ENCODE measurements at places on chromosomes 4 and X.
A peak's percentile ranks its signal among the peaks of the same experiment; 100 is the strongest.

DNA sequence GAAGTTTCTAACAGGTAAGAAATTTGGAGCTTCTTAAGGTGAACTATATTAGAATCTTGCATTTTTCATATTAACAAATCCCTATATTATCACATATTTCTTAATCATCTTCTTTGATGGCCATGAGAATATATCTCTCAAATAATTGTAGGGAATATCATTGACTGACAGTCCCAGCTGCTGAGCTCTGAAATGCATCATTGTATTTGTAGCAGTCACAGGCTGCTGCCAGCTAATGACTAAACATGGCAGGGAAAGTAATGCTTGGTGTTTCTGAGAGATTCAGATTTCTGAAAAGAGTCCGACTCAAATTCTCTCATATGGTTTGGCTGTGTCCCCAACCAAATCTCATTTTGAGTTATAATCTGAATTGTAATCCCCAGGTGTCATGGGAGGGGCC, 171.9 kb downstream of the TRAM1L1 start:
- DNase-seq: no peak

- DNase-seq: peak; percentile 63
Measured at GRCh38 chrX:138008281-138008680, 442.4 kb downstream of the ZIC3 start.

- no peak for DNase-seq
Measured at GRCh38 chr4:86117705-86118302, 242.0 kb downstream of the MAPK10 start.

GRCh38 chrX:97050392-97050791, 166.7 kb downstream of the RPA4 start:
- no peak for DNase-seq

GRCh38 chr4:44493924-44494323, 45.3 kb upstream of the KCTD8 start:
- no peak for DNase-seq

DNA sequence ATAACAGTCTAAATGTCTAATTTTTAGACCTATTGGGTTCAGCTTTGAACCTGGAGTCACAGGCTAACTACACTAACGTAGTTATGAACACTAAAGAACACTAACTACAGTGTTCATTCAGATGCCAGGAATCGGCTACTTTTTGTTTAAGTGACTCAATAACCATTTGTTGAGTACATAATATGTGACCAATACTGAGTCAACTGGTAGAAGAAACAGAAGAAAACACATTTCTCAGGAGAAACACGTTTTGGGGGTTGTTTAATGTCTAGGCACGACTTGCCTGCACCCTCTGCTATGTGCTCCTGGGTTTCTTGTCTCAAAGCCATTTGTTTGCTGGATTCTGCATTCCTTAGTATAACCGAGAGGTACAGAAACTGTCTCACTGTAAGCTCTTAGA, 18.6 kb upstream of the CLNK start:
- no peak for DNase-seq

GRCh38 chrX:41514179-41514578, 67.0 kb downstream of the NYX start:
- DNase-seq: no peak

- DNase-seq: no peak
Measured at GRCh38 chr4:94290245-94290644, 52.4 kb downstream of the HPGDS start.
